ENCODE measurements at places on chromosomes 11 and 22.
A peak's percentile ranks its signal among the peaks of the same experiment; 100 is the strongest.

DNA sequence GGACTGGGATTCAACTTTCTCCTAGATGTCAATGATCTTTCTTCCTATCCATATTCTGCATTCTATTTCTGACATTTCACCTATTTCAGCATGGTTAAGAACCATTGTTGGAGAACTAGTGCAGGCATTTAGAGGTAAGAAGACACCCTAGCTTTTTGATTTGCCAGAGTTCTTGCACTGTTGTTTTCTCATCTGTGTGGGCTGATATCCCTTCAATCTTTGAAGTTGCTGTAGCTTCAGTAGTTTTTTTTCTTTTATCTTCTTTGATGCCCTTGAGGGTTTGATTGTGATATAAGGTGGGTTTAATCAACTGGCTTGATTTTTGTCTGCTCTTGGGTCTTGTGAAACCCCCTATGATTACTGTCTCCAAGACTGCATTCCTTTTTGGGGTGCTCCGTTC lies 502.1 kb downstream of the ETS1 start:
- H3K27ac ChIP-seq = no peak overlapping the region
- no peak for DNase-seq
- no peak overlapping the region for H3K4me3 ChIP-seq
- H3K36me3 ChIP-seq = no peaks in the 10 kb centered on the region
- H3K27me3 ChIP-seq = no peaks in the 10 kb centered on the region
- no peaks in the 10 kb centered on the region for H3K4me1 ChIP-seq

DNA sequence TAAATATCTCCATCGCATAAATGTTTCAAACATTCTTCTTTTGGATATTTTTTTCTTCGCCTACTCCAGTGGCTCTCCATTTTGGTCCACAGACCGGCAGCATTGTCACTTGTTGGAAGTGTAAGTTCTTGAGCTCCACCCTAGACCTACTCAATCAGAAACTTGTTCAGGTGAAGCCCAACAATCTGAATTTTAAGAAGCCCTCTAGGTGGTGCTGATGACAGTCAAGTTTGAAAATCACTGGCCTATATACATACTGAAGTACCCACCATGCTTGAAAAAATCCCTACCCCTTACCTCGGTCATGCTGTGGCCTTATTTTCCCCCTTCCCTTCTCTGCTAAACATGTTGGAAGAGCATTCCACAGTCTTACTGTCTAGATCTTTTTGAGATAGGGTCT lies 10.2 kb upstream of the ACAT1 start:
- no peaks in the 10 kb centered on the region for H3K4me1 ChIP-seq
- H3K36me3 ChIP-seq = no peaks in the 10 kb centered on the region
- no peak overlapping the region for H3K4me3 ChIP-seq
- H3K27ac ChIP-seq = no peak overlapping the region
- H3K27me3 ChIP-seq = no peaks in the 10 kb centered on the region
- DNase-seq = no peak

DNA sequence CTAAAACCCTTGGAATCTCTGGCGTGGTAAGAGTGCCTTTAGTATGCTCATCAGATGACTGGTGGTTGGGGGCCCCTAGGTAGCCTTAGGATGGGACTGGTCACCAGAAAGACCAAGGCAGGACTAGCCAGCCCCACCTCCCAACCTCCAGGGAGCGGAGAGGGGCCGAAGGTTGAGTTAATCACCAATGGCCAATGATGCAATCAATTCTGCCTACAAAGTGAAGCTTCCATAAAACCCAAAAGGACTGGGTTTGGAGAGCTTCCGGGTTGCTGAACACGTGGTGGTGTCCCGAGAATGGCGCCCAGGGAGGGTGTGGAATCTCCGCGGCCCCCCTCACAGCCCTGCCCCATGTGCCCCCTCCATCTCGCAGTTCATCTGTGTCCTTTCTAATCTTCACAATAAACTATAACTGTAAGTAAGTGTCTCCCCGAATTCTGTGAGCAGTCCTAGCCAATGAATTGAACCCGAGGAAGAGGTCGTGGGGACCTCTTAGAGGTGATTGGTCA lies 66.4 kb upstream of the SLC22A12 start:
- H3K27ac ChIP-seq = no peak overlapping the region
- no peak for DNase-seq
- H3K27me3 ChIP-seq = peaks cover 16% of the 10 kb centered on the region
- H3K36me3 ChIP-seq = no peaks in the 10 kb centered on the region

DNA sequence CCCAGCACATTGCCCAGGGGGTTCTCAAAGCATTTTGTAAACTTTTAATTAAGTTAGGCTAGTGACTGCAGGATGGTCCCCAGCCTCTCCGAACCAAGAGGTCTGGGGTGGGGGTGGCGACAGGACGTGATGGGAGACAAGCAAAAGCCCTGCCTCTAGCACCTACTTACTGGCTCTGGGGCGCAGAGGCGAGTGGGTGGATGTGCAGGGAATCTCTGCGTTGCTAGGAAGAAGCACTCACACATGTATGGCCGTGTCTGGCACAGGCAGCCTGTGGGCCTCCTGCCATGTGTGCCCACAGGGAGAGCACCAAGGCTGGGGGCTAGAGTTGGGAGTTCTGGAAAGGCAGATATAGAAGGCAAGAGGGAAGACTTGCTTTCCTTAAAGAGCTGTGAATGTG lies 6.3 kb downstream of the OPCML start:
- DNase-seq = no peak
- H3K4me1 ChIP-seq = no peaks in the 10 kb centered on the region
- H3K36me3 ChIP-seq = no peaks in the 10 kb centered on the region
- peaks cover 10% of the 10 kb centered on the region for H3K27me3 ChIP-seq
- H3K27ac ChIP-seq = no peak overlapping the region

- DNase-seq = no peak
- H3K4me1 ChIP-seq = no peaks in the 10 kb centered on the region
- no peaks in the 10 kb centered on the region for H3K36me3 ChIP-seq
- no peak overlapping the region for H3K27ac ChIP-seq
Measured at GRCh38 chr11:113465786-113466185, 9.4 kb downstream of the DRD2 start.

- H3K27ac ChIP-seq = no peak overlapping the region
- peaks cover 5% of the 10 kb centered on the region for H3K27me3 ChIP-seq
- H3K36me3 ChIP-seq = no peaks in the 10 kb centered on the region
- H3K4me3 ChIP-seq = no peak overlapping the region
- no peak for DNase-seq
Measured at GRCh38 chr11:114309517-114309916, 13.3 kb downstream of the NNMT start.

- H3K4me1 ChIP-seq = peaks cover 7% of the 10 kb centered on the region
- no peaks in the 10 kb centered on the region for H3K36me3 ChIP-seq
- peaks cover 10% of the 10 kb centered on the region for H3K27me3 ChIP-seq
Measured at GRCh38 chr11:87351676-87352075, 313.9 kb downstream of the TMEM135 start.

DNA sequence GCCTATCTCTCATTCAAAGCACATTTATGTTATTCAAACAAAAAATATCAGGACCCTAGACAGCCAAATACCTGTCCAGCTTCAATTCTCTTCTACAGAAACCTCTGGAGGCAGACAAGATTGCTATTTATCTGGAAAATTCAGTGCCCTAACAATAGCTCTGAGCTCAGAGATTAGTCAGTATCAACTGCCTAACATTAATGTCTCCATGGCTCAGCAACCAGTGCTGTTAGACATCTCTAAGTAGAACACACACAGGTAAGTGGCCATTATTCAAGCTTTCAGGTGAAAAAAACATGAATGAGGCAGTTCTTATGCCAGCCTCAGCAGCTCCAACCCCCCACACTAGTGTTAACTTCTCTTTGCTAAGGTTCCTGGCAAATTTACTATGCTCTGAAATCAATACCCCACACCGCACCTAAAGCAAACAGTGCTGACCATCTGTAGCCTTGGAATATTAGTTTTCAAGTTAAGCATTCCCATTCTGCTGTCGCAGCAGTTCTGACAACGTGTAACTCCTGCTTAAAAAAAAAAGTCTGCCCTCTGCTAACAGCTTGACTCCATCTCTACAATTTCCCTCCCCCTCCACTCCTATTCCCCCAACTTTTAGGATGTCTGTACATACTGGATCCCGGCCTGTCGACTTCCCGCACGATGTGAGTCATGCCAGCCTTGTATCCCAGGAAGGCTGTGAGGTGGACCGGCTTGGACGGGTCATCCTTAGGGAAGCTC lies 1.5 kb downstream of the RPL3 start:
- peaks cover 52% of the 10 kb centered on the region for H3K4me1 ChIP-seq
- no peaks in the 10 kb centered on the region for H3K27me3 ChIP-seq
- H3K4me3 ChIP-seq = peak overlapping the region; percentile 74
- peak overlapping the region; percentile 83 for H3K27ac ChIP-seq
- no peak for DNase-seq
- H3K36me3 ChIP-seq = peaks cover 63% of the 10 kb centered on the region

GRCh38 chr11:71086687-71087258 lies 165.6 kb downstream of the SHANK2 start:
- no peak overlapping the region for H3K4me3 ChIP-seq
- H3K36me3 ChIP-seq = no peaks in the 10 kb centered on the region
- no peak overlapping the region for H3K27ac ChIP-seq
- H3K27me3 ChIP-seq = no peaks in the 10 kb centered on the region
- peak; percentile 7 for DNase-seq

DNA sequence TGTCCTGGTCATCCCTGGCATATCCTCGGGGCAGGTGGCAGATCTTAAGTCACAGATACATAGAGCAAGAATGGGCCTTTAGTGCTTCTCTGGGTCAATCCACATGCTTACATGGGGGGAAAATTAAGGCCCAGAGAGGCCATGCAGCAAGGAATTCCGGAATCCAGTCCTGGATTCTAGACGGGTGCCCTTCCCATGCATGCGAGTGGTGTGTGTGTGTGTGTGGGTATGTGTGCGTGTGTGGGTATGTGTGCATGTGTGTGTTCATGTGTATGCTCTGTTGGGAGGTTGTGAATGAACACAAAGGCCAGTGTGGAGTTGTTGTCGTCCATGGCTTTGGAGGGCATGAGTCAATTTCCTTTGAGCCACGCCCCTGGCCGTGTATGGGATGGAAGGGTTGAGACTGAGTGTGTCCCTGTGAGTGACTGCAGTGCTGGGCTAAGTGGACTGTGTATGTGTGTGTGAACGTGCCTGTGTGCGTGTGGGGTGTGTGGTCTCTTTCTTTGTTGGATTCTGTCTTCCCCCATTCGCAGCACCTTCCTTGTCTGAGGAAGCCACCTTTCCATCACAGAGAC lies 33.4 kb upstream of the EIF3D start:
- H3K27ac ChIP-seq = no peak overlapping the region
- H3K27me3 ChIP-seq = peaks cover 19% of the 10 kb centered on the region
- DNase-seq = no peak
- no peak overlapping the region for H3K4me3 ChIP-seq

DNA sequence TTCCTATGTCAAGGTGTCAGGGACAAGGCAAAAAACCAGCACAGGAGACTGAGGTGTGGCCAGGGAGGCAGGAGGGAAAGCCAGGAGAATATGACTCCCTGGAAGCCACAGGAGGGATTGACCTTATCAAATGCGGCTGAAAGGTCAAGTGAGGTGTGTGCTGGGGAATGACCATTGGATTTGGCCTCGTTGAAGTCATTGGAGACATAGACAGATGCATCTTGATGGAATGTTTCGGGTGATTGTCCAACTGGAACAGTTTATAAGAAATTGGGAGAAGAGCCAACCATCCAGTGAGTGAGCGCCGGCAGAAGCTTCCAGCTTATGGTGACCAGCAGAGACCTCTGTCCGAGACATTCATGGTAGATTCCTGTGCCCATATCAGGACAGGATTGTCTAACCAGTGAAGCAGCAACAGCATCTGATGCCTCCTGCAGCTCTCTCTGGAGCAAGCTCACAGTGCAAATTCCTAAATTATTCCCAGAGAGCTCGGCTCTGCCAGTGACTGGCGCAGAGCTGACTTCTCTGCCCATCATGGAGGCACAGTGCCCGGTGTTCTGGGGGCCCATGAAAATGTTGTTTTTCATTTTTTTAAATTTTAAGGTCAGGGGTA lies 95.4 kb downstream of the MYO18B start:
- no peak overlapping the region for H3K27ac ChIP-seq
- no peaks in the 10 kb centered on the region for H3K4me1 ChIP-seq
- no peak overlapping the region for H3K4me3 ChIP-seq
- peaks cover 4% of the 10 kb centered on the region for H3K27me3 ChIP-seq
- DNase-seq = no peak

DNA sequence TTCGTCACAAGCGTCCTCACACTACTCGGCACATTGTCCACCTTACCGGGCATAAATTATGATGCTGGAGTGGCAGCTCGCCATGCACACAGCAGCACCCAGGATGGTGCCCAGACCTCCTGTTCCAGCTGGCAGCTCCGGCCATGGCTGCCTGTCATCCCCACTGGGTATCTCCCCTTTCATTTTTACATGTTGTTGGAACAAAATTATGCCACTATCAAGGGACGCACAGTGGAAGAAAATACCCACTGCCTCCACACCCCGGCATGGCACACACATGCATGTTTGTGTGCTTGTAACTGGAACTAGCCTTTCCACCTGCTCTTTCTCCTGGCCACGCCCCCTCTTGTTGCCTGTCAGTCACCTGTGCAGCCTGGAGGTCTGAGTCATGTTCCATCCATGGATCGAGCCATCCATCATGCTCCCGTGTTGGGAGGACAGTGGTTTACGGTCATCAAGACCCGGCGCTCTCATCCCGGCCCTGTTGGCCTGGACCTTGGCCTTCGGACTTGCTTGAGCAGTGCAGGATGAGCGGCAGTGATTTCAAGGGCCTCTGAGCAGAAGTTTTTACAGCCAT lies 1069.6 kb downstream of the BRD1 start:
- H3K4me3 ChIP-seq = no peak overlapping the region
- no peaks in the 10 kb centered on the region for H3K36me3 ChIP-seq
- no peaks in the 10 kb centered on the region for H3K27me3 ChIP-seq
- H3K27ac ChIP-seq = no peak overlapping the region

DNA sequence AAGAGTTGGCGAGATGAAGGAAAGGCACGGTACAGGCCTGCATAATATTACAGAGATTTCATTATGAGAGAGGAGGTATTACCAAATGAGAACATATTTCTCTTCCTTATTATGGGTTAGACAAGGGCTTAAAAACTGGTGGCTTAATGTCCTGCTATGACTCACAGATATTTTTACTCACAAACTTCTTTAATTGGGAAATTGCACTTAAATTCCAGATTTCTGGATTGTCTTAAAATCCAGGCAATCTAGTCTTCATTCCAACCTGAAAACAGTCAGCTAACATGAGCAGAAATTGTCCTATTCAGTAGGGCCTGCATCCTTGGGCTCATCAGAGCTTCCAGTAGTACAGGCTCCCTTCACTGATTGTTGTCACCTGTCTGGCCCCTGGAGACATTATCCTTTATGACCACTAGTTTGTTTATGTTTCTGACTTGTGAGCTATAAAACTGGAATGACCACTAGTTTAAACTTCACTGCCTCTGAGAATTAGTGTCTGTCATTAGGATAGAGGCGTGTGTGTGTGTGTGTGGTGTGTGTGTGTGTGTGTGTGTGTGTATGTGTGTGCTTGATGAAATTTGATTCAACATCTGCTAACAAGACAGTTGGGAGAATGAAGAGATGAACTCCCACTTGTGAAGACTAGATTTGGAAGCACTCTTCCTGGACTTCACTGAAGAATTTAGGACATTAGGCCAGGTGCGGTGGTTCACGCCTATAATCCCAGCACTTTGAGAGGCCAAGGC lies 25.1 kb downstream of the DBX1 start:
- no peaks in the 10 kb centered on the region for H3K36me3 ChIP-seq
- DNase-seq = no peak
- H3K4me1 ChIP-seq = no peaks in the 10 kb centered on the region
- peaks cover 2% of the 10 kb centered on the region for H3K27me3 ChIP-seq

Measured in DND-41 (cell line).